CD8-positive, alpha-beta memory T cell (primary cell): ENCODE measurements at places on chromosomes 6 and 20. TPM values are rescaled to one million over a fixed set of nuclear protein-coding genes. Genes with fewer than 3 reads are reported as not detected.
A peak's percentile ranks its signal among the peaks of the same experiment; 100 is the strongest.

- no peak for DNase-seq
These were observed 21.0 kb downstream of the TCF15 start for GRCh38 chr20:588932-589672.

DNA sequence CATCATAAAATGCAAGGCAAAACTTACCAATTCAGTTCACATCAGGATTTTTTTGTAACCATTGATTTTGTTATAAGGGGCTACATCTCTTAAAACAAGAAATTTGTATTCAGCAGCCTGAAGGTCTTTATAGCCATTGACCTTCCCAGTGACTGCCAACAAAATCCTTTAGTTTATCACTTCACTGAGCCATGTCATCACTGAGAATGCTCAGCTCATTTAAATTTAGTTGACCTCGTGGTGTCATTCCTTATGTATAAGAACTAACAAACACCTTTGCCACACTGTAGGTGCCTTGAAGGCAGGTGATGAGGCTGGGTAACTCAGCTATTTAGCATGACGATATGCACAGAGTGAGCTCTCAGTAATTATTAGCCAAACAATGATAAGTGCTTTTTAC lies 77.7 kb downstream of the GRM1 start:
- no peak for DNase-seq

- DNase-seq: no peak
These were observed 38.9 kb upstream of the KCNK5 start for GRCh38 chr6:39268171-39268570.

GRCh38 chr6:127367023-127367375 lies 23.6 kb upstream of the ECHDC1 start:
- DNase-seq: no peak

DNA sequence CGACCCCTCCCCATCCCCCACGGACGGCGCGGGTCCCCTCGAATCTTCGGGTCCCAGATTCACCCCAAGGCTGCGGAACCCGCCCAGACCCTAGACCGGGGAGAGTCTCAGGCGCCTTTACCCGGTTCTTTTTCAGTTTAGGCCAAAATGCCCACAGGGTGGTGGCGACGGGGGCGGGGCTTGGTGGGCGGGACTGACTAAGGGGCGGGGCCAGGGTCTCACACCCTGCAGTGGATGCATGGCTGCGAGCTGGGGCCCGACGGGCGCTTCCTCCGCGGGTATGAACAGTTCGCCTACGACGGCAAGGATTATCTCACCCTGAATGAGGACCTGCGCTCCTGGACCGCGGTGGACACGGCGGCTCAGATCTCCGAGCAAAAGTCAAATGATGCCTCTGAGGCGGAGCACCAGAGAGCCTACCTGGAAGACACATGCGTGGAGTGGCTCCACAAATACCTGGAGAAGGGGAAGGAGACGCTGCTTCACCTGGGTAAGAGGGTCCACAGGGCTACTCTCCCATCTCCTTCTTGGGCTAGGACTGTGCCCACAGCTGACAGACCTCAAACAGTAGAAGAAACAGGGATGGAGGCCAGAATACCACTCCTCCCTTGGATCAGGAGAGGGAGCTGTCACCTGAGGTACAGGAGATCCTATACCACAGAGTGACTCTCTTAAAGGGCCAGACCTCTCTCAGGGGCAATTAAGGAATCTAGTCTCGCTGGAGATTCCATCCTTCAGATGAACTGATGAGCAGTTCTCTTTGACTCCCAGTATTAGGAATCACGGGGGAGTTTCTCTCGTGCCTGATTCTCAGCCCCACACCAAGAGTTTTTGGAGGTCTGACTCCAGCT lies 942 bp downstream of the HLA-E start:
- peak; percentile 74 for DNase-seq

Gene REM1
- total RNA-seq: not detected

DNA sequence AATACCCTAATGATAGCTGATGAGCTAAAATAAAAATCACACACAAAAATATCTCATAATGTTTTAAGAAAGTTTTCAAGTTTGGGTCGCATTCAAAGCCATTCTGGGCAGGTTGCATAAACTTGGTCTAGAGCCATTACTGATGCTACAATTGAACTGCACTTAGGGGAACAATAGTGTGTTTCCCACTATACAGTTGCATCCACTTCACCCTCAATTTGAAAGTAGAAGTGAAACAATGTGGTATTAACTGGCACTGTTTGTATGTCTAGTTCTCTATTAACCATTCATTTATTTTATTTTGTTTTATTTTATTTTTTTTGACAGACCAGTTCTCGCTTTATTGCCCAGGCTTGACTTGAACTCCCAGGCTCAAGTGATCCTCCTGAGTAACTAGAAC lies 23.0 kb upstream of the STK38 start:
- no peak for DNase-seq

DNA sequence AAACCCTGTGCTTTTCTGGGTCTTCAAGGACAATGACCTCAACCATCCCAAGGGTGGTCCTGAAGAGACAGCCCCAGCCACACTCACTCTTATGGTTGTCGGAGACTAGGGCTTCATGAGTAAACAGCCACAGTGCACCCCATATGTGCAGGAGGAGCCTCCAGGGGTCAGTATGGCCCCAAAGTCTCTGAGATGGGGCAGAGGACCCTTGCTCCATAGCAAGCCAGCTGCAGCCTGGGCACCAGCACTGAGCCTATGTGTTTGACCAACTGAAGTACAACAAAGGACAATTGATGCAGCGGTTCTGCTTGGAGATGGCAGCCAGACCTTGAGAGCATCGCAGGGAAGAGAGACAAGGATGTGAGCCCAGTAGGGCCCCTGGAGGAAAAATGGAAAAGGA lies 112.2 kb downstream of the LRFN2 start:
- DNase-seq: no peak

DNA sequence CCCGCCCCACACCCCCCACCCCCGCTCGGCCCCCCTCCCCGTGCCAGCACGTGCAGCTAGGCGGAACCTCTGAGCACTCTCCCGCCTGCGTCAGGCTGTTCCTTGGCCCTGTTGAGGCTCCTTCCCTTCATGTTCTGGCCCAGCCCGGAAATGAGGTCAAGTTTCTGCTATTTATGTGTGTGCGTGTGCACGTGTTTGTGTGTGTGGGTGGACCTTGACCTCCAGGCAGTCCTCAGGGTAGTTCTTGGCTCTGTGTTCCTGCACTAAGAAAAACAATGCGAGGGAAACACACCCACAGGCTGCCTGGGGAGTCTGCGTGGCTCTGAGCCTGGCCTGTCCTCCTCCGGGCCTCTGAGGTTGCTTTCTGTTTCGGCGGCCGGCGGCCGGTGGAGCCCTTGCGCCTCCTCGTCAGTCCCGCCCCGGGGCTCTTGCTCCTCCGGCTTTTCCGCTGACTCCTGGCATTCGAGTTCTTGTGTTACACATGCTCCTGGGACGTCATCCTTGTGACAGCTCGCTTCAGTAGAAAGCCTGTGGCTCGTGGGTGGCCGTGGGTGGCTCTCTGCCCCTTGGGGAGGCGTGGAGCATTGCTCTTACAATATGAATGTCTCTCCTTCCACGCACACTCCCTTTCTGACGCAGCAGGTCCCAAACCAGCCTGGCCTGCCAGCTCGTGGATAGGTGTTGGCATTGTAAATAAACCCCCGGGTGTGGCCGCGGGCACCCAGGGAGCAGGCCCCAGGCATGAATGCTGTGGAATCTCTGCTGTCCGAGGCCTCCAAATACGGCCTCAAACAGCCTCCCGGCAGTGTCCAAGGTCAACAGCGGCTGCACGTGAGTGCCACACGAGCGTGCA lies 10.0 kb downstream of the SLCO4A1 start:
- peak; percentile 73 for DNase-seq

Gene JPH2
- not detected for total RNA-seq

- no peak for DNase-seq
These were observed at the start of gene SGK1 for GRCh38 chr6:134317471-134318131. SGK1 (minus strand) TSS chr6:134318112; CDS start chr6:134317460, 652 bp downstream.

DNA sequence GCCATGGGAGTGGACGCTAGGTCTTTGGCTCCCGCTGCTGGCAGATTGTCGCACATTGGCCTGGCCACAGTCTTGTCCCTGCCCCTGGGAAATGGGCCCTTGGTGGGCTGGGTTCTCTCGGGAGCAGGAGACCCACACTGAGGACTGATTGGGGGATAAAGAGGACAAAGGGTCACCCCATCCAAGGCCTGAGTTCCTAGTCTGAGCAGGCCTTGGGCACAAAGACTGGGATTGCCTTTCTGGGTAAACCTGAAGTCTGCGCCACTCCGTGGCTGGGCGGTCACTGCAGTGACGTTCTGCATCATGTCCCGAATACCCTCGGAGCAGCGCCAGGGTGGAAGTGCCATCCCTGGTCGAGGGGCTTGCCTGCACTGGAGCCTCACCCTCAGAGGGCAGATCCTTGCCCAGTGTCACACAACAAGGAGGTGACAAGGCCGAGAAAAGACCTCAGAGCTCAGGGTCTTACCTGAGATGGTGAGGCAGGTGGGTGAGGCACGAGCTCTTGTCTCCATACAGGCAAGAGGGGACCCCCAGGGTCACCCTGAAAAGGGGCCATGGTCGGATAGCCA lies 36.1 kb upstream of the ZBP1 start:
- no peak for DNase-seq

Gene RBM12
- total RNA-seq: 110 TPM

Gene CNBD2
- 3.7 TPM for total RNA-seq

GRCh38 chr20:36526521-36527011 lies 14.8 kb upstream of the MYL9 start:
- DNase-seq: no peak

- no peak for DNase-seq
These were observed 8.3 kb downstream of the LRRN4 start for GRCh38 chr20:6045566-6045965.
